T-cell (primary cell): ENCODE measurements at places on chromosomes 6 and 20.

DNA sequence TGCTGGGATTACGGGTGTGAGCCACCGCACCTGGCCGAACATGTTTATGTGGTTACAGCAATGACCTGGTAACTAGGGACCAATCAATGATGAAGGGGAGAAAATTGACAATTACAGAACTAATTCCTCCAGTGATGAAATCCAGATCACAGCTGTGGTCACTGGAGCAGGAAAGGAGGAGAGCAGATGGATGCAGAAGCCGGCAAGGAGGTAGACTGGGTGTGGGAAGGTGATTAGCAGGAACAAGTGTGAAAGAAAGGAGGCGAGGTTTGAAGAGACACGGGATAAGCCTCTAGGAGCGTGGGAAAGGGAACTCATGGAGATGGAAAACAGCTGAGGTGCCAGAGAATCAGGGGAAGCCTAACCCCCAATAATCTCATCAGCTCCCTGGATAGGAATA, 17.2 kb upstream of the SPAG4 start:
- no peak for DNase-seq
- peaks cover 46% of the 10 kb centered on the region for H3K27me3 ChIP-seq

DNA sequence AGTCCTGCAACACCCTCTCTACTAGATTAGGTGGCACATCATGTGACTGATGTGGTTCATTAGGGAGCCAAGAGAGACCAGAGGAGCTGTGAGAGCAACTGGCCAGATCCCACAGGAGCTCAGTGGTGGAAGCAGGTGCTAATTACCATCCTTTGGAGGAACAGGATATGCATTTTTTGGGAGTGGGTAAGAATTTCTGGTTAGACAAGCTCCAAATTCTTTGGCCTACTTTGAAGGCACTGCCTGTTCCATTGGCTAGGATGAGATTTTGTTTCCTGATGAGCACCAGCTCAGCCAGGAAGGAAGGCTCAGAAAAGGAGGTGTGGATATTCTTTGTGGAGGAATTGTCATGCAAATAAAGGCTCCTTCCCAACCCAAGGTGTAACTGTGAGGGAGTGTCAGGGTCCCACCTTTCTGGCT, 130.3 kb upstream of the BMP2 start:
- H3K4me1 ChIP-seq: no peaks in the 10 kb centered on the region
- no peaks in the 10 kb centered on the region for H3K27me3 ChIP-seq
- H3K27ac ChIP-seq: no peak overlapping the region
- H3K4me3 ChIP-seq: no peak overlapping the region
- no peak for DNase-seq

- no peak overlapping the region for H3K27ac ChIP-seq
- H3K27me3 ChIP-seq: peaks cover 33% of the 10 kb centered on the region
- H3K36me3 ChIP-seq: no peaks in the 10 kb centered on the region
- no peak for DNase-seq
- no peak overlapping the region for H3K4me3 ChIP-seq
Observed at GRCh38 chr6:30172681-30173080, 9.3 kb downstream of the TRIM15 start.

- H3K4me1 ChIP-seq: no peaks in the 10 kb centered on the region
- no peak overlapping the region for H3K4me3 ChIP-seq
- H3K27ac ChIP-seq: no peak overlapping the region
- H3K36me3 ChIP-seq: no peaks in the 10 kb centered on the region
Observed at GRCh38 chr20:40915756-40916155, 112.9 kb upstream of the TOP1 start.

- H3K4me1 ChIP-seq: no peaks in the 10 kb centered on the region
- no peaks in the 10 kb centered on the region for H3K36me3 ChIP-seq
- H3K27ac ChIP-seq: no peak overlapping the region
- DNase-seq: no peak
Observed at GRCh38 chr20:61331543-61331942, 79.5 kb downstream of the CDH4 start.

GRCh38 chr20:44069203-44070011, 117.6 kb downstream of the JPH2 start:
- H3K27ac ChIP-seq: peak overlapping the region; percentile 94
- peak; percentile 93 for DNase-seq
- no peaks in the 10 kb centered on the region for H3K27me3 ChIP-seq
- no peaks in the 10 kb centered on the region for H3K36me3 ChIP-seq

- no peaks in the 10 kb centered on the region for H3K27me3 ChIP-seq
- no peaks in the 10 kb centered on the region for H3K36me3 ChIP-seq
- no peak overlapping the region for H3K4me3 ChIP-seq
- H3K4me1 ChIP-seq: no peaks in the 10 kb centered on the region
- H3K27ac ChIP-seq: no peak overlapping the region
Observed at GRCh38 chr20:53202777-53203176, 230.6 kb downstream of the TSHZ2 start.

- H3K27me3 ChIP-seq: no peaks in the 10 kb centered on the region
- no peak for DNase-seq
- H3K36me3 ChIP-seq: no peaks in the 10 kb centered on the region
- no peak overlapping the region for H3K27ac ChIP-seq
Observed at GRCh38 chr6:146135167-146135566, 106.3 kb downstream of the GRM1 start.

DNA sequence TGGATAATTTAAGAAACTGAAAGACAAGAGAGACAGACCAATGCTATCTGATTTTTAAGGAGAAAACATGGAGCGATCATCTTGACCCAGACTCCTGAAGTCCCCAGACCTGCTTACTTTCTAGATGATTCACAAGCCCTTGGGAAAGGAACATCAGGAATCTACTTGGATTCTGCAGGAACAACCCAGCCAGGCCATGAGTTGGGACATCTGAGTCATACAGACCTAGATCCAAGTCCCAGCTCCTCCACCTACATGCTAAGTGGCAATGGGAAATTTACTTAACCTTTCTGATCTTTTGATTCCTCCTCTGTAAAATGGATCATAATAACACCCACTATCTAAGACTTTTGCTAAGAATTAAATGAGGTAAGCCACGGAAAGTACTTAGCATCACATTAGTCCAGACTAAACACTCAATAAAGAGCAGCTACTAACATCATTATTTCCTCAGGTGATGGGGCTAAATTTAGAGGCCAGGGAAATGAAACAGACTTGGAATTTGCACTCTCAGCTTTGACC, 61.0 kb upstream of the MAFB start:
- no peak overlapping the region for H3K27ac ChIP-seq
- H3K27me3 ChIP-seq: peaks cover 5% of the 10 kb centered on the region
- H3K36me3 ChIP-seq: no peaks in the 10 kb centered on the region
- H3K4me1 ChIP-seq: no peaks in the 10 kb centered on the region

DNA sequence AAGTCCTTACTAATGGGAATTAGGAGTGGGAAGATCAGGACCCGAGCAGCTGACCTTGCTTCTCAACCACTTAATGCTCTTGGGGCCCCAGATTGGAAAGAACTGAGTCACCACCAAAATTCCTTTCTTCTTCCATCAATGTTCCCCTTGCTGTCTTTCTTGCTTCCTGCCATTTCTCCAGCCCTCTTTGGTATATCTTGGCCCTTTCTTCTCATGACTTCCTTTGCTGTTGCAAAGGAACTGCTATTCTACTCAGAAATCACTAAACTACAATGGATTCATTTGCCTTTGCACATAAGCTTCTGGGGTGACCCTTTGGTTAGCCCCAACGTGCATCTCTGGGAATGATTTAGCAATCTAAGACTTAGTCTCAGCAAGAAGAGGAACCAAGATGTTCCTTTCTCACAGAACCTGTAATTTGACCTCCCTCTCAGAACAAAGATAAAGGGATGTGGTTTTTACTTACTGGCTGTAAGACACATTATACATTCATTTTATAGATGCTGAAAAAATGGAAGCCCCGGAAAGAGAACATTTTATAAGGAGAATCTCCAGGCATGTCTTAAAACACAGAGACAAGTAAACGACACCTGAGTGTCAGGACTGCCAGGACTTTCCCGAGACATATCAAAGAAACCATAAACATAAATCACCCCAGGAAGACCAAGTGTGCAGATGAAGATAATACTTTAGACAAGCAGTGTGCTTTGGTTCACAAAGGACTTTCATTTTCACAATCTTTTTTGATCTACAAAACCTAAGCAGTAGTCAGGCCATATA, 99.0 kb upstream of the TNFAIP3 start:
- H3K4me1 ChIP-seq: peaks cover 11% of the 10 kb centered on the region
- H3K27me3 ChIP-seq: no peaks in the 10 kb centered on the region
- H3K36me3 ChIP-seq: no peaks in the 10 kb centered on the region
- no peak overlapping the region for H3K4me3 ChIP-seq

DNA sequence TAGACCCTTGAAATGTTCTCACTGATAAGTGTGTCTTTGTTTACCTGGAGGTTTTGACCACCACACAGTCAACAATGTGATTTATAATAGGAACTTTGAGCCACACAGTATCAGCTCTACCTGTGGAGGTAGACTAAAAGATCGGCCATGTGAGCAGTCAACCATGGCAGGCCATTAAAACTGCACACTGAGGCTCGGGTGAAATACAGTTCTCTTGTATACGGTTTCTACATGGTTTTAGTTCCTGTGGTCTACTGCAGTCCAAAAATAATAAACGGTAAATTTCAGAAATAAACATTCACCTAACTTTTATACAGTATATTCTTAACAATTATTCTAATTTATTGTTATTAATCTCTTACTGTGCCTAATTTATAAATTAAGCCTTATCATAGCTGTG, 47.2 kb downstream of the TRIM38 start:
- no peaks in the 10 kb centered on the region for H3K27me3 ChIP-seq
- H3K27ac ChIP-seq: no peak overlapping the region
- H3K4me3 ChIP-seq: no peak overlapping the region
- H3K4me1 ChIP-seq: peaks cover 6% of the 10 kb centered on the region

DNA sequence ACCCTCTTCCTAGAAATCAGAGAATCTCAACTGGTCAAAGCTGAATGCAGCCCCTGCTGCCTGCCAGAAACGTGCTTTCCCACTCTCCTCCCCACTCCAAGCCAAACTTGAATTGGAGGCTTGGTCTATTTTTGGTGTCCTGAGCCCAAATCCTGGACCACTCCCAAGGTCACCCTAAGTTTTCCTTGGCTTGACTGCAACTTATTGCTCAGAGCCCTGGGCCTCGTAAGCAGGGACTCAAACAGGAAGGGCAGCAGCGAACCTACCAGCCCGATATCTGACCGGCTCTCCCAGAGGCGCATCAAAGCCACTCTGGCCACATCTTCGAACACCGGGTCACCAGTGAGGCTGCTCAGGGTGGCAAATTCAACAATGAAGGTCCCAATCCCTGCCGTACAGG, 12.7 kb downstream of the EDEM2 start:
- no peak overlapping the region for H3K4me3 ChIP-seq
- no peak for DNase-seq
- H3K36me3 ChIP-seq: peaks cover 78% of the 10 kb centered on the region
- H3K27ac ChIP-seq: no peak overlapping the region

DNA sequence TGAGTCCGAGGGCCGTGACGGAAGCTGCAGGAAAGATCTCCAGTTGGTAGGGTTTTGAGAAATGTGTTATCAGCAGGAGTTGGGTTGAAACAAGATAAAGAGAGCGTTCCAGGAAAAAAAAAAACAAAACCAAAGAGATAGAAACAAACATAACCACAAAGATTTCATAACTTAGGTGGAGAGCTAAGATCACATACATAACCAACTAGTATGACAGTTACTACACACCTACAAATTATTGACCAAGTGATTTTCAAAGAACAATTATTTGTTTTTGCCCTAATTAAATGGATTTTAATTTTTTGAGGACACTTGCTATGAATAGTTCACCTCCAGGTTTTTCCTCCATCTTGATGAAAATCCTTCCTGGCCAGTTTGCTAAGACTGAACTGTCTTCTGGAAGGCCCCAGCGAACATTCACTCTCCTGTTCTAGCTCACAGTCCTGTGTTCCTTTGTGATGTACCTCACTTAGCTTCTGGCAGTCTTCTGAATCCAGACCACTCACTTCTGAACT, 69.4 kb downstream of the SNX9 start:
- H3K27me3 ChIP-seq: no peaks in the 10 kb centered on the region
- no peaks in the 10 kb centered on the region for H3K36me3 ChIP-seq
- peaks cover 17% of the 10 kb centered on the region for H3K4me1 ChIP-seq
- H3K4me3 ChIP-seq: no peak overlapping the region
- DNase-seq: no peak
- peak overlapping the region; percentile 32 for H3K27ac ChIP-seq

GRCh38 chr20:48298851-48299484, 513.7 kb upstream of the SULF2 start:
- no peak for DNase-seq
- no peaks in the 10 kb centered on the region for H3K4me1 ChIP-seq
- H3K27ac ChIP-seq: no peak overlapping the region
- H3K36me3 ChIP-seq: no peaks in the 10 kb centered on the region
- peaks cover 22% of the 10 kb centered on the region for H3K27me3 ChIP-seq

DNA sequence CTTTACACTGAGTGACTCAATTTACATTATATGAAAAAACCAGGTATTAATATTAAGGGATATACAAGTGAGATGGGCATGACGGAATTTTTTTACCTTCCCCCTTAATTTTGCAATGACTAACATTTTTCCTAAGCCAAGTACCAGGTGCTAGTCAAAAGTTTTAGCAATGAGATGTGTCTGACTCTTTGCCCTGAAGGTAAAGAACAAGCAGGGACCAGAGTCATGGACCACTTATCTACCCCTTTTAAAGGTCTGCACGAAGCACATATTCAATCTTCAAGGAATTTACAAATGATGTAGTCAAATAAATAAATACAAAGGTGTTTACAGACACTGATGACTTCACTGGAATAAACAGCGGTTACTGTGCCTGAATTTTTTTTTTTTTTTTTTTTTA, 1.4 kb downstream of the GLO1 start:
- no peak overlapping the region for H3K4me3 ChIP-seq
- H3K27me3 ChIP-seq: no peaks in the 10 kb centered on the region
- H3K36me3 ChIP-seq: no peaks in the 10 kb centered on the region
- H3K4me1 ChIP-seq: no peaks in the 10 kb centered on the region
- no peak overlapping the region for H3K27ac ChIP-seq
- DNase-seq: no peak

DNA sequence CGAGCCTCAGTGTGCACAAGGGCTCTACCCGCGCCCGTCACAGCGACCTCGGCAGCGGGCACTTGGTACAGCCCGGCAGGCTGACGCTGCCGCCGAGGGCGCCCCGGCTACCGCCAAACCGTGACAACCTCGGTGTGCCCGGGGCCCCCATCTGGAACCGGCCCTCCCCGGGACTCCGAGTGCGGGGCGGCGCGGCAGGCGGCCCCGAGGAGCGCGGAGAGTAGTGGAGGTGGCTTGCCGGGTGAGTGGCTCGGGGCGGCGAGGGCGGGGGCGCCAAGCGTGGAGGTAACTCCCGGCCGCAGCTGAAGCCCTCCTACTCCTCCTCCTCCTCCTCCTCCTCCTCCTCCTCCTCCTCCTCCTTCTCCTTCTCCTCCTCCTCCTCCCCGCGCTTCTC, at the start of gene ISM1:
TSS of gene ISM1 (plus strand) at position 371 of the 394 bp plus-strand sequence. CDS start 503 bp downstream, outside the sequence.
- no peak within 1 kb of the TSS for H3K27ac ChIP-seq
- no peaks in the 10 kb centered on the region for H3K36me3 ChIP-seq
- DNase-seq: peak; percentile 3
- H3K4me1 ChIP-seq: peaks cover 24% of the 10 kb centered on the region

GRCh38 chr20:62096421-62097380, 25.6 kb upstream of the LSM14B start:
- no peak for DNase-seq
- H3K27me3 ChIP-seq: peaks cover 31% of the 10 kb centered on the region
- no peaks in the 10 kb centered on the region for H3K36me3 ChIP-seq
- H3K4me1 ChIP-seq: no peaks in the 10 kb centered on the region
- H3K27ac ChIP-seq: no peak overlapping the region

GRCh38 chr20:10846766-10847165, 173.0 kb upstream of the JAG1 start:
- H3K4me3 ChIP-seq: no peak overlapping the region
- no peaks in the 10 kb centered on the region for H3K4me1 ChIP-seq
- H3K27me3 ChIP-seq: no peaks in the 10 kb centered on the region

GRCh38 chr6:1244941-1245340, 67.0 kb upstream of the FOXQ1 start:
- no peaks in the 10 kb centered on the region for H3K36me3 ChIP-seq
- no peaks in the 10 kb centered on the region for H3K27me3 ChIP-seq
- H3K4me1 ChIP-seq: no peaks in the 10 kb centered on the region
- H3K4me3 ChIP-seq: no peak overlapping the region
- DNase-seq: no peak
